H1 (cell line): ENCODE measurements at places on chromosomes 2 and 18. TPM values are rescaled to one million over a fixed set of nuclear protein-coding genes. Genes with fewer than 3 reads are reported as not detected.

DNA sequence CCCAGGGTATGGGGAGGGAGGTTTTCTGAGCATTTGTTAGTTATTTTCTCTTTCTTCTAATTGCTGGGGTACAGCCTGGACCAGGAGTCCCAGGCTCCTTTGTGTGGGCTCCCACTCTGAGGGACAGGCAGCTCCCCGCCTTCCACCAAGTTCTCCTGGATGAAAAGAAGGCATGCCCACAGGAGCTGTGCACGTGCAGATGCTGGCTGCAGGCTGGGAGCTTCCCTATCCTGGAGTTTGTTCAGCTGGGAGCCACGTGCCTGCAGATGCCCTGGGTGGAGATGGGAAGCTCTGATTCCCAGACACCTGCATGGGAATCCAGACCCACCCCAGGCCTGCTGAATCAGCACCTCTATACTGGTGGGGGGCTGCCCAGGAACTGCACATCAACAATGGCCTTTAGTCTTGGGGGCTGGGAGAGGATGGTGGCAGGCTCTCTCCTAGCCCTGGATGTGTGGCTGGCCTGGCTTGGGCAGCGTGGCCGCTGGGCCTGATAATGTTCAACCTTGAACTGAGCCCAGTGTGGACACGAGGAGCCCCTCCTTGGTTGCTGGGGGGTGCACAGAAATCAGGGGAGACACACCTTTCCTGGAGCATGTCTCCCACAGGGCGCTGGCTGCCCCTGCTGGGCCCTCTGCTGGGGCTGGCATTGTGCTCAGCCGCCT is 233.6 kb upstream of the HS6ST1 start:
- DNase-seq: no peak

GRCh38 chr18:5456577-5457461 is 87.0 kb downstream of the EPB41L3 start:
- DNase-seq: no peak

DNA sequence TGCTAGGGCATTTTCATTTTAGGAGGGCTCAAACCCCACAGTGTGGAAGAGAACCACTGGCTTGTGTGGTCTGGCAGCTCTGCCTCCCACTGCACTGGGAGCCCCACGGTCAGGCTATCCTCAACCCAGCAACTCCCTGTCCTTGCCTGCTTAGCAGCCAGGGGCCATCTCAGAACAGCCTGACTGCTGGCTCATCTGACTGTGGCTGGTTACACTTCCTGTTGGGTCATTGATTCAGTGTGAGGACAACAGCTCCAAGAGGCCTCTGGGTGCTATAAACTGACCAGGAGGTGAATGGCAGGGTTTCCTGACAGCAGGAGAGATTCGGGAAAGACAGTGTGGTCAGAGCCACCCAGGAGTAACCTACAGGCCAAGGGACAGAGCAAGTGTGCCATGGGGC is 40.1 kb downstream of the AMER3 start:
- no peak for DNase-seq

GRCh38 chr2:232203166-232203891 is 175.2 kb upstream of the ALPP start:
- DNase-seq: no peak

The SP110 gene
- polyA plus RNA-seq: 3.1 and 4.3 TPM in 2 replicates

The SLC40A1 gene
- polyA plus RNA-seq: 0.03 TPM in 1 of 2 replicates, not detected in the other

The GALNT5 gene
- 0.02 TPM in 2 replicates for polyA plus RNA-seq
